Activated CD8-positive, alpha-beta T cell treated with anti-CD3 and anti-CD28 coated beads for 36 hours (primary cell): ENCODE measurements at places on chromosomes 13 and 19. TPM values are rescaled to one million over a fixed set of nuclear protein-coding genes. Genes with fewer than 3 reads are reported as not detected.

DNA sequence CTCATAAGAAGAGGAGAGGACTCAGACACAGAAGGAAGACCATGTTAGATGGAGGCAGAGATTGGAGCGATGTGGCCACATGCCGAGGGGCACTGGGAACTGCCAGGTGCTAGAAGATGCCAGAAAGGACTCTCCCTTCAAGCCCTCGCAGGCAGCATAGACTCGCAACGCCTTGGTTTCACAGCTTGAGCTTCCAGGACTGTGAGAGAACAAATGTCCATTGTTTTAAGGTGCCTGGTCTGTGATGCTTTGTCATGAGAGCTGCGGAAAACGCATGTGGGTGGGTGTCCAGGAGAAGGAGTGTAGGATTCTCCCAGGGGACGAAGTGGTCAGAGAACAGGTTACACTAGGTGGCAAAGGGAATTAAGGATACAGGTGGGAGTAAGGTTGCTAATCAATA lies 125.9 kb upstream of the USP29 start:
- no peak for DNase-seq

DNA sequence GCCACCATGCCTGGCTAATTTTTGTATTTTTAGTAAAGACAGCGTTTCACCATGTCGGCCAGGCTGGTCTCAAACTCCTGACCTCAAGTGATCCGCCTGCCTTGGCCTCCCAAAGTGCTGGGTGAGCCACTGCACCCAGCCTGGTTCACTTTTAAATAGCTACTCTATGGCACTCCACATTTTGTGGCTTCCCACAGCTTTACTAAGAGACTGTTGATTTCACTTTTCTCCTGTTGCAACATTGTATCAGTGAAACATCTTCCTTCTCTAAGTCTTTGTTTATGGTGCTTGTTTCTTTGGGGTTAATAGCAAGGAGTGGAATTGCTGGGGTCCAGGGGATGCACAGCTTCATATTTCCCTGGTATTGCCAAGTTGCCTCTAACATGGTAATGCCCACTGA lies 12.3 kb downstream of the TMEM38A start:
- no peak for DNase-seq

DNA sequence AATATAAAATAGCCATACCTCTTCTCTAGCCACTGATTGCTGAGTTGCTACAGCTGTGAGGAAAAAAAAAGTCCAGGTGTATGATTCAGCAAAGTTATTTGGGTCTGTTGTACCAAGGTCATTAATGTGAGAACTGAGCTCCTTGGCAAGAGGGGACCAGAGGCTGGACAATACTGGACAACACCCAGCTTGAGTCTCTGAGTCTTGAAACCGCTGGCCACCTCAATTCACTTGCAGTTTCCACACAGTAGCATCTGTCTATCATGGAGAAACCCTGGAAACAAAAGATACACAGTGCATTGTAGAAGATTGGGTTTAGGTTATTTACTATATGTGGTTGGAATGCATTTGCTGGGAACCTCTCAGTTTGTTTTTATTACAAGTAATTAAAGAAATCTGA lies 60.4 kb downstream of the WDFY2 start:
- no peak for DNase-seq

DNA sequence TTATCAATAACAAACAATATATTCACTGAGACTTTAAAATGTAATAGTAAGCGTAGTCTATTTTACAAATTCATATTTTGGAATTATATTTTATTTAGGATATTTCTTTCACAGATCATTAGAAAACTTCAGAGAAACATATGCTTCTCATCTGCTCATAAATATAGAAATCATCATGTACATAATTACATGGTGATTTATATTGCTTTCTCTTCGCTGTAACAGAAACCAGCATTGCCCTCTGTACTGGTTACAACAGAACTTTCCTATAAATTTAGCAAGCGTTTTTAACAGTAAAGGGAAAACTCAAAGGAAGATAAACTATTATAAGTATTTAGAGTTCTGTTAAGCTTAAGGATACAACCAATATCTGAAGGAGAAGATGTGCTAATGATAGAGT lies 672.8 kb downstream of the PCDH9 start:
- no peak for DNase-seq

- no peak for DNase-seq
These were observed 56.2 kb upstream of the ARHGEF7 start for GRCh38 chr13:111058796-111059506.

DNA sequence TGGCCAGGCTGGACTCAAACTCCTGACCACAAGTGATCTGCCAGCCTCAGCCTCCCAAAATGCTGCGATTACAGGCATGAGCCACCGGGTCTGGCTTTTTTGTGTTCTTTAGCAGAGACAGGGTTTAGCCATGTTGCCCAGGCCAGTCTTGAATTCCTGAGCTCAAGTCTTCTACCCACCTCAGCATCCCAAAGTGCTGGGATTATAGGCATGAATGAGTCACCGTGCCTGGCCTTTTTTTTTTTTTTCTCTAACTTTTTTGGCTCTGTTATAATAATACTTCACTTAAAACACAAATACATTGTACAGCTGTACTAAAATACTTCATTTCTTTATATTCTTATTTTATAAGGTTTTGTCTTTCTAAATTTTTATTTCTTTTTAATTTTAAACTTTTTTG lies 599.5 kb upstream of the PCDH9 start:
- DNase-seq: no peak

- DNase-seq: no peak
These were observed 1773.8 kb downstream of the PCDH9 start for GRCh38 chr13:65456150-65456912.

GRCh38 chr19:54959840-54960239 lies 6.3 kb upstream of the NLRP2 start:
- no peak for DNase-seq

DNA sequence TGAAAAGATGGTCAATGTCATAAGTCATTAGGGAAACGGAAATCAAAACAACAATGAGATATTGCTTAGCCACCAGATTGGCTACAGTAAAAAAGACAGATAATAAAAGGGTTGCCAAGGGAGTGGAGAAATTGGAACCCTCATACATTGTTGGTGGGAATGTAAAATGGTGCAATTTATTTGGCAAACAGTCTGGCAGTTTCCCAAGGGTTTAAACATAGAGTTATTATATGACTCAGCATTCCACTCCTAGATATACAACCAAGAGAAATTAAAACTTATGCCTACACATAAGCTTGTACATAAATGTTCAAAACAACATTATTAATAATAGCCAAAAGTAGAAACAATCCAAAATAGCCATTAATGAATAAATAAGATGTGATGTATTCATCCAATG lies 9.9 kb upstream of the ZNF227 start:
- no peak for DNase-seq

DNA sequence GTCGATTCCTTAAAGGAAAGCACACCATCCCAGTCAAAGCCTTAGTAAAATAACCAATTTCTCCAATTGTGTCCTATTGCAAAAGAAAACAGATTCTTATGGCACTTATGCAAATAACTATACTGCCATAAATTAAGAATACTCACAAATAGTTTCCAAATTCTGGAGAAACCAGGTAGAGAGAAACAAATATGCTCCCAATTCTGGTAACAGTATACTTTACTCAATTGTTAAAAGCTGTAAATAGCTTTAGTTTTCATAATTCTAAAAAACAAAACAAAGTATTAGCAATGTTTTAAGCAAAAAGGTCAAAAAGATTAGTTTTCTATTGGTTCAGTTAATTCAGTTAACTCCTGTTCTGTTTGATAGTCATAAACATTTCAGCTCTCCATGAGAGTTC lies 18.2 kb upstream of the UBAC2 start:
- no peak for DNase-seq

DNA sequence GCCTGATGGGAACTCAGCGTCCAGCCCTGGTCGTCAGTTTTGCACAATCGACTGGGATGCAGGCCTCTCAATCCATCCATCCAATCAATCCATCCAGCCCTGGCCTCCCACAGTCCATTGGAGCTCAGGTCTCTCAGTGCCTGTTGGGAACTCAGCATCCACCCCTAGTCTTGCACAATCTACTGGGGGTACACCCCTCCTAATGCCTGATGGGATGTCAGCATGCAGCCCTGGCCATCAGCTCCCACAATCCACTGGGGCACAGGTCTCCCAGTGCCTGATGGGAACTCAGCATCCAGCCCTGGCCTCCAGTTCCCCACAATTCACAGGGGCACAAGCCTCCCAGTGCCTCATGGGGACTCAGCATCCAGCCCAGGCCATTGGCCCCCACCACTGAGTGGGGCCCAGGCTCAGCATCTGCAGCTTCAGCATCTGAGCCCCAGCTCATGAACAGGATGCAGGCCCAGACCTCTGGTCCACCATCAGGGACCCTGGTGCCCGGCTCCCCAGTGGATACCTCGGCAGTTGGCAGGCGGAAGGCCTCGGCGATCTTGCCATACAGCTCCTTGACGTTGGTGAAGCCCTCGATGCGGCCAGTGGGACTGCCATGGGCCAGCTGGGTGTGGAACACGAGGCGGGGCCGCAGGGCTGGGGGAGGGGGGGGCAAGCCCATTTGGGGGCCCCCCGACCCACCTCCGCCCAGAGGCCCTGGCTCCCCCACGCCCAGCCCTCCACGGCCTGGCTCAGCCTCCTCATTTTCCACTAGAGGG lies 7.2 kb upstream of the PTGER1 start:
- DNase-seq: no peak

DNA sequence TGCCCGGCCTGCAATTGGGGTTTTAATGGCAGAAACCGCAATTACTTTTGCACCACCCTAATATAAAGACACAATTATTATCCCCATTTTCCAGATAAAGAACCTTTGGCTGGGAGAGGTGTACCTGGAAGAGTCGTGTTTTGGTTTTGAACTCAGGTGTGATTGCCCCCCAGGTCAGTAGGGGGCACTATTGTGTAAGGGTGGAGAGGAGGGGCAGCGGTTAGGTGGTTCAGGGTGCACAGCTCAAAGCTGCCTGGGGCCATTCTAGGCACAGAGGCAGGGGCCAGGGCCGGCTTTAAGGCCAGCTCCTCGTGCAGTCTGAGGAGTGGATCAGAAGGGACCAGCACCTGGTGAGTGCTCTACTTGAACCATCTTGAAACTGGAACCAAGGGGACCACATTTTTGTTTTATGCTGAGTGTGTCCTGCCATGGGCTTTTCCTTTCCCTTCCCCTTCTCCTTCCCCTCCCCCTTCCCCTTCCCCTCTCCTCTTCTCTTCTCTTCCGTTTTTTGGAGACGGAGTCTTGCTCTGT lies 5.8 kb upstream of the FCGRT start:
- DNase-seq: peak; percentile 85

DNA sequence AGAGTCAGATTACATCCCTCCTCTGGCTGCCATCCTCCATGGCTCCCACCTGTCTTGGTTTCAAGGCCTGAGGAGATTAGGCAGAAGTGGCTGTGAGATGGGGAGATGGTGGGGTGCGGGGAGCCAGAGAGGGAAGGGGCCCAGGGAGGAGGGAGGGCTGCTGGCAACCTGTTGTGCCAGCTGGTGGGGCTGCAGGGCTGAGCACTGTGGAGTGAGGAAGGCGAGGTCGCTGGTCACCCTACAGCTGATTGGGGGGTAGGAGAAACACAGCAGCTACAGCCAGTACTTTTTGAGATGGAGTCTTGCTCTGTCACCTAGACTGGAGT lies 48.3 kb downstream of the CD320 start:
- no peak for DNase-seq

DNA sequence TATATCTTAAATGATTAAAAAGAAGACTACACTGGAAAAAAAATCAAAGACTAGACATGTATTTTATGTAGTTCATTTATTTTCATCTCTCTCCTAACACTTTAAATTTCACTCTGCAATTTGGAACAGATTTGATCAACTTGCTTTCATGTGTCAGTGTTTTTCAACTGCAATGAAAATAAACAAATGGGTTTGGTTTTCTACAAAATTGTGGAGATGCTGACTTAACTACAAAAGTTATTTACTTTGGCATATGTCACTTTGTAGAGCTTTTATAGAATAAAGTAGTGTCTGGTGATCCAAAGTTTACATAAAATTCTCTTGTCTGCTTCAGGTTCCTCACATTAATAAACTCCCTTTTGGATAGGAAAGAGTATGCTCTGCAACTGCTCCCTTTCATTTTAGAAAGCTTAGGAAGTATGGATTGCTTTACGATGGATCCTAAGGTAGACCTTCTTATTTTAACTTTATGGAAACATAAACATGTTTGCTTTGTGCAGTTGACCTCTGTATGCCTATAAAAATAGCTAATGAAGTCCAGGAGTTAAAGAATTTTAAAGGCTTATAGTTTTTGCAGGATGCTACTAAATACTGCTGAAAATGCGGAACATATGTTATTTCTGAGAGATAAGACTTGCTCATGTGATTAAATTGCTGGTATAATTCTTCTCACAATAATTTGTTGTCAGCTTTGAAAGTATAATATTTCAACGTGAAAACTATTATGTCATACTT lies 815.9 kb downstream of the PCDH9 start:
- DNase-seq: no peak

GRCh38 chr19:45498411-45499195 lies at the start of gene PPM1N:
Gene PPM1N (plus strand): TSS chr19:45498443. CDS start chr19:45498473, 30 bp downstream.
- peak; percentile 76 for DNase-seq

DNA sequence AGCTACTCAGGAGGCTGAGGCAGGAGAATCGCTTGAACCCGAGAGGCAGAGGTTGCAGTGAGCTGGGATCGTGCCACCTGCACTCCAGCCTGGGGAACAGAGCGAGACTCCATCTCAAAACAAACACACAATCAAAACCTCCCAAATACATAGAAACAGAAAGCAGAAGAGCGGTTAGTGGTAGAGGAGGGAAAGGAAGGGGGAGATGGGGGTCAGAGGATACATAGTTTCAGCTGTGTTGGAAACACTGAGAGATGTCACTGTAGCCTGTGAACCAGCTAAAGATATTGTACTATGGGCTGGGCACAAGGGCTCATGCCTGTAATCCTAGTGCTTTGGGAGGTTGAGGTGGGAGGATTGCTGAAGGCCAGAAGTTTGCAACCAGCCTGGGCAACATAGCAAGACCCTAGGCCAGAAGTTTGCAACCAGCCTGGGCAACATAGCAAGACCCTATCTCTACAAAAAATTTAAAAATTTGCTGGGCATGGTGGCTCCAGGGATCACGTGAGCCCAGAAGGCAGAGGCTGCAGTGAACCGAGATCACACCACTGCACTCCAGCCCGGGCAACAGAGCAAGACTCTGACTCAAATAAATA lies 49.9 kb downstream of the GNG7 start:
- DNase-seq: no peak

- peak; percentile 75 for DNase-seq
These were observed 44.5 kb downstream of the RFX2 start for GRCh38 chr19:6065685-6066374.

- no peak for DNase-seq
These were observed 31.9 kb downstream of the SCGB2B2 start for GRCh38 chr19:34644991-34645461.

GRCh38 chr19:52206481-52206880 lies 16.6 kb downstream of the PPP2R1A start:
- DNase-seq: no peak

GRCh38 chr13:30739761-30740642 lies 4.7 kb downstream of the ALOX5AP start:
- peak; percentile 89 for DNase-seq

The KLF1 gene
- total RNA-seq: 0.38 TPM

The RINL gene
- total RNA-seq: 85.5 TPM

The C5AR1 gene
- 0.65 TPM for total RNA-seq

The FCER2 gene
- total RNA-seq: 3.0 TPM

The PCSK4 gene
- 4.4 TPM for total RNA-seq

The GARIN5A gene
- total RNA-seq: 0.36 TPM

The ZNF700 gene
- total RNA-seq: 12.0 TPM

The APLP1 gene
- 2.1 TPM for total RNA-seq

The SIGLEC12 gene
- total RNA-seq: 0.34 TPM

The CBLC gene
- total RNA-seq: not detected

The IGFL3 gene
- total RNA-seq: not detected

The SHD gene
- total RNA-seq: not detected
